ENCODE measurements at places on chromosomes 2 and 18.

GRCh38 chr2:151525821-151526373, 116.2 kb downstream of the RIF1 start:
- DNase-seq, result no peak

GRCh38 chr18:9631814-9632496, 17.6 kb upstream of the PPP4R1 start:
- no peak for DNase-seq

DNA sequence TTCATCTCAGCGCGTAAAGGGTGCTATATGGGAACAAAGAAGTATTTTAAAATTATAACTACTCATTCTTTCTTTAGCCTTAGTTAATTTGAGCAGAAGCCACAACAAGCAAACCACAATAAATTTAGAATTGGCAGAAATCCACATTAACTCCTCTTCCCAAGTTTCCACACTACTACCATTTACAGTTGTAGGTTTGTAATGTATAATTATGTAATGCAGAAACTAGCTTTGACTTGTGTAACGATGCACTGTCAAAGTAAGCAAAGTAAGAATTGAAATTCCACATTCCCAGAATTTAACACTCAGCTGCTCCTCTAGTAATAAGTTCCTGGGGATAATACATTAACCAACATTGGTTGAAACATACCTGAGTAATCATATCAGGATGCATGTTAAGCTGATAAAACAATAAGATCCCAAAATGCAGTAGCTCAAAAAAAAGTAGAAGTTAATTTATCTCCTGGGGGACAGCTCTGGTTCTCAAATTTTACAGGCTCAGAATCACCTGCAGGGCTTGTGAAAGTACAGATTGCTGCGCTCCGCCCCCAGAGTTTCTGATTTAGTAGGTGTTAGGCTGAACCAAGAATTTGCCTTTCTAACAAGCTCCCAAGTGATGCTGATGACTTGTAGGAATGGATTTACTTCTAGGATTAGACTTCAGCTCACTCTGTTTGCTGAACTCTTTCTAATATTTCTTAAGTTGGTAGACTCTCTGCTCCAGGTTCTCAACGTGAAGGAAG, 9.9 kb downstream of the GRP start:
- no peak for DNase-seq

- no peak for DNase-seq
Measured at GRCh38 chr2:218961229-218961628, 1.8 kb downstream of the CDK5R2 start.

DNA sequence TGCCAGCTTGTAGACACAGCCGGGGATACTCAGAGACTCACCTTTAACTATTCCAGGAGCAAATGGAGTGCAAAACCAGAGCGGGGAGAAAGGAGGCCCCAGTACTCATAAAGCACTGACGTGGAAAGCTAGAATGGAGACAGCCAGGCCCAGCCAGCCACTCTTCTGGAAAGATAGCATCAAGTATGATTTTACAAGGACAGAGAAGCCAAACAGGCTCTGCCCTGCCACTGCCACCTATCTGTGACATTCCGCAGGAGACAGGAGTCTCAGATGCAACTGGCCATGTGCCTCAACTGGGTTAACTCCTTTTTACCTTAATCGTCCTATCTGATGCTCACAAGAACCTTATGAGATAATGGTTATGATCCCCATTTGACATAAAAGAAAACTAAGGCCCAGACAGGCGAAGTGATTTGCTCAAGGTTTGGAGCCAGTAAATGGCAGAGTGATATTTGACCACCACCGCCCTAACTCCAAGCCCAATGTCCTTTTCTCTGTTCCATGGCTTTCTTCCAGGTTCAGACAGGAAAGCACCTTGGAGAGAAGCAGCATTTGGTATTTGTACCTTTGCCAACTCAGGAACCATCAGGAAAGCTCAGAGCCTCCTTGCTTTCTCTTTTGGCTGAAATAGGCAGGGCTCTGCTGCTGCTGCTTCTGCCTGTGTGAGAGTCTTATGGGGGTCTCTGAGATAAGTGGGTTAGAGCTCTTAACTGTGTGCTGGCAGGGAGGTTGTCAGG, 15.6 kb downstream of the KIF3C start:
- DNase-seq, result no peak

DNA sequence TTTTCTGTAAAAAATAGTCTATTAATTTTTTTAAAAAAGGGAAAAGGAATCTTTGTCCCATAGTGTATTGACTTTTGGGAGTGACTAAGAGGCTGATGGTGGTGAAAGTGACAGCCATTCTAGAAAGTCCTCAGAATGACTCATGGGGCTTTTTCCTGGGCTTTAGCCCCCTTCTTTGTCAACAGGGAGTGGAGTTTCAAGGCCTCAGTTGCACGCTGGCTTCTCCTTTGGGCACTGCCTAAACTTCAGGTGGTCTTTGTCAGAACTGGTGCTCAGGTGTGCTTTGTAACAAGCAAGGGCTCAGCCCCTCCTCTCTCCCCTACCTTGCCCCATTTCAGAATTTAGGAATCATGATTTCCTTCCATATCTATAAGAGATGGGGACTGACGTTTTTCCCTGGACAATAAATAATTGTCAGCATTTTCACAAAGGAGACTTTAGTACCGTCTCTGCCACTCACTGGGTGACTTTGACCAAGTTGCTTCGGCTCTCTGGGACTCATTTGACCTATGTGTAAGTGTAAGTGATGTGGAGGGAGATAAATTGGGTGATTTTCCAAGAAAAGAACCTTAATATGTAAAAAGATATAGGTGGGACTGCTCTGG, 61.2 kb upstream of the IGFBP2 start:
- no peak for DNase-seq

GRCh38 chr2:37615804-37616676, 55.4 kb downstream of the CDC42EP3 start:
- DNase-seq, result peak; percentile 47

GRCh38 chr2:5026571-5027234, 665.5 kb upstream of the SOX11 start:
- no peak for DNase-seq

DNA sequence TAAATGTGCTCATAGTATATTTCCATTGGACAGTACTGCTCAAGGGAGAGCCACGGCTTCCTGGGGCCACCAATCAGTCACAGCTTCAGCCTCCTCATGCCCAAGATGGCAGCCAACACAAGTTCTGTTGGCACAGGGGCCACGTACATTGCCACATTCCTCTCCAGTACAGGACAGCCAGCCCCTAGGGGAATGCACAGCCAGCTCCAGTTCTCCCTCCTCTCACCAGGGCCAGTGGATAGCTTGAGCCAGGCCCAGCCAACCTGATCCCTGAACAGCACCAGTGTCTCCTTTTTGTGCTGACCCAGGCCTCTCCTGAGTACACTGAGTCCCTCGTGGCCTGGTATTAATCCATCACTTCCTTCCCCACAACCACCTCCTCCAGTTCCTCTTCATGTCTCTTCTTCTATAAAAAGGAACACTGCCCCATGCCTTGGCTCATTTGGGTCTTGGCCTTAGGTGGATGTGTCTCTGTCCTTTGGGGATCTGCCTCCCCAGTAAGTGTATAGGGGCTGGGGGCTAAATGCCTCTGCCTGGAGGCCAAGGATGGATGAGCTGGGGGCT, 168.7 kb downstream of the TNS1 start:
- DNase-seq, result no peak

DNA sequence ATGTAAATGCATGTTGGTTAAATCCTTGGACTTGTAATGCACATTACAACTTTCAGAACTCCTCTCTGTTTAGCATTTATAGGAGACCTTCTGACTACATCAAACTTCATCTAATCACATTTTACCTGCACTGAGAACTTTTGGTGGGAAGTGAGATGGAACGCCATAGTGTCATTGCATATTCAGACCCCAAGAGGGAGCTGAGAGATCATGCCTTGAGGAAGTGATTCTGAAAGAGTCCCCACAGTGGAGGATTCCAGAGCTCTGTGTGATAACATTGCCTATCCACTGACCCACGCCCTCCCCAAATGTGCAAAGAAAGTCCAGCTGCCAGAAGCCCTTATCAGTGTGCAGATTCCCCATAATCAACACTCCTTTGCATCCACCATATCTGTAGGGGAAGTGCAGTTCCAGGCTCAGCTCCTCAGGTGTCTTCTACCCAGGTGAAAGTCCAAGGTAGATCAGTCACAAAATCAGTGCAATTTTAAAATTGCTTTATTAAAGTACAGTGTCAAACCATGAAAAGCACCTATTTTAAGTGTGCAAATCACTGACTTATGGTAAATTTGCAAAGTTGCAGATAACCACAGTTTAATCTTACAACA, 212.4 kb downstream of the RPIA start:
- DNase-seq, result no peak

DNA sequence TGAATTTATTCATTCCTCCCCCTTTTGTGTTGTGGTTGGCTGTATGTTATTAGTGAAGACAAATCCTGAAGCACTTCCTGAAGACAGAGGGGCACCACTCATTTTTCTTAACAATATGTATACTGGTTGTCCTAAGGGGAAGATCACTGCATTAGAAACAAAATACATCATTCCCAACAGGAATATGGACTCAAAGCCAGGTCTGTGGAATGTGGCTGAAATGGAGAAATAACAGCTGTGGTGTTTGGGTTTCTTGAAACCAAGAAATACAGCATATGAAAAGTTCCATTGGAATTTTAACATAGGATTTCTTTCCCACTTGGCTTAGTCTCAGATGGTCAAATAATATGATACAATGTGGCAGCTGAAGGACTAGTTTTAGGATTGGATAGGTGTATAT, 267.6 kb downstream of the KCNE4 start:
- DNase-seq, result no peak

Measured in T-helper 9 cell (primary cell).